ENCODE measurements at places on chromosomes 7 and 10.
A peak's percentile ranks its signal among the peaks of the same experiment; 100 is the strongest.

GRCh38 chr10:68224810-68225209, 7.1 kb downstream of the ATOH7 start:
- peak; percentile 30 for DNase-seq

GRCh38 chr10:78116361-78116760, 82.7 kb downstream of the RPS24 start:
- DNase-seq = no peak

DNA sequence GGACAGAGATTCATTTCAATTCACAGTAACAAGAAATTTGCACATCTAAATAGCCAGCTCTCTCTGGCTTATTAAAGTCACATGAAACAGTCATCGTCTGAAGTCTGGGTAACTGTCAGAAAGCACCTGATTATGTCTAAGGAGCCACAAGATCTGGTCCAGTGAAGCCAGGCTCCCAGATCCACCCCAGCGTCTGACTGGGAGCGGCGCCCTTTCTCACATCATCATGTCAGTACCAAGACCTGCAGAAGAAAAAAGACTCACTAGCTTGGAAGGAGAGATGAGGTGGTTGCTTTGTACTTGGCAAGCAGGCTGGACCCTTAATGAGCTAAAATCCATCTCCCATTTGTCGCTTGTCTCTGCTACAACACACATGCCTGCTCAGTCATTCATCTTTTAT, 58.4 kb downstream of the VOPP1 start:
- no peak for DNase-seq

DNA sequence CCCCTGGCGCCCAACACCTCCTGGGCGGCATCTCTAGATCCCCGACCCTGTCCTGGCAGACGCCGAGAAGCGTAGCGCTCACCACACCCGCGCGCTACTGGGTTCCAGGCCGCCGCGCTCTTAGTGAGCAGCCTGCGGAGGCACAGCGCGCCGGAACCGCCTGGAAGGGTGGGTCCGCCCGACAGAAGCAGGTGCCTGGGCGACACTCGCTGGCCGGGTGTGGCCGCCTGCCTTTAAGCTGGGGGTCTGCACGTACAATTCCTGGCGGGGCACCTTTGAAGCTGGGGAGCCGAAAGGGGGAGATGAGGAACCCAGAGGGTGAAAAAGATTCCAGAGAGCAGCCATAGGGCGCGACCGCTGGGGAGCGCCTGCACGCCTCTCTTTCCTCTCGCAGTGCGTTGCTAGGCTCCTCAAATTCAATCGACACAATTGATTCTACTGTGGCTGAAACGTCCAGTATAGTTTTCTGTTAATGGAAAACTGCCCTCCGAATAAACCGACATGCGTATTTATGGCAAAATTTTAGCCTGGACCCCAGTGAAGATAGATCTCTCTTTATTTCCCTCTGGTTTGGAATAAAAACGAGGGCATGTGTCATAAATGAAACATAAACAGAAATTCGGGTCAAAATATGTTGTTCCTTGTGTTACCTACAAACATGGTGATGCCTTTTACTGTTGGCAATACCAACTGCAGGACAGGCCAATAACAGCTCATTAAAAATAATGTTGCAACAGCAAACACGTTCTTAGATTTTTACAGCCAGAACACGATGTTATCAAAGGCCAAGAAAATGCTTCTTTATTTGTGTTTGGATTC, 4.6 kb downstream of the HMX3 start:
- DNase-seq = no peak

DNA sequence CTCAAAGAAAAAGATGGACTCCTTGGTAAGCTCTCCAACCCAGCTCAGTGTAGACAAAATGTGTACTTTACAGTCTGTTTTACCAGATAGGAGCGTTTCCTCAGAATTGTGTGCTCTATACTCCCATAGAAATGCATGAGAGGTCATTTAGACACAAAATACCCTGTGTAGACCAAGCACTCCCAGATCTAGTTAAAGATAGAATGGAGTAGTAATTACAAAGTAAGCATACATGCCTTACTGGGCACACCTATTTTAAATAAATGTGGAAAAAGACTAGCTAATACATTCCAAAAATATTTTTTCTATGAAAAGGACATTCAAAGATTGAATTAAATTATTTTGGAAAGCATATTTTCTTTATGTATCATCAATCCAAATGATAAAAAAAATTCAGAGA, 271.9 kb upstream of the DGKB start:
- DNase-seq = no peak

GRCh38 chr10:121155742-121156474, 304.7 kb downstream of the WDR11 start:
- DNase-seq = no peak

DNA sequence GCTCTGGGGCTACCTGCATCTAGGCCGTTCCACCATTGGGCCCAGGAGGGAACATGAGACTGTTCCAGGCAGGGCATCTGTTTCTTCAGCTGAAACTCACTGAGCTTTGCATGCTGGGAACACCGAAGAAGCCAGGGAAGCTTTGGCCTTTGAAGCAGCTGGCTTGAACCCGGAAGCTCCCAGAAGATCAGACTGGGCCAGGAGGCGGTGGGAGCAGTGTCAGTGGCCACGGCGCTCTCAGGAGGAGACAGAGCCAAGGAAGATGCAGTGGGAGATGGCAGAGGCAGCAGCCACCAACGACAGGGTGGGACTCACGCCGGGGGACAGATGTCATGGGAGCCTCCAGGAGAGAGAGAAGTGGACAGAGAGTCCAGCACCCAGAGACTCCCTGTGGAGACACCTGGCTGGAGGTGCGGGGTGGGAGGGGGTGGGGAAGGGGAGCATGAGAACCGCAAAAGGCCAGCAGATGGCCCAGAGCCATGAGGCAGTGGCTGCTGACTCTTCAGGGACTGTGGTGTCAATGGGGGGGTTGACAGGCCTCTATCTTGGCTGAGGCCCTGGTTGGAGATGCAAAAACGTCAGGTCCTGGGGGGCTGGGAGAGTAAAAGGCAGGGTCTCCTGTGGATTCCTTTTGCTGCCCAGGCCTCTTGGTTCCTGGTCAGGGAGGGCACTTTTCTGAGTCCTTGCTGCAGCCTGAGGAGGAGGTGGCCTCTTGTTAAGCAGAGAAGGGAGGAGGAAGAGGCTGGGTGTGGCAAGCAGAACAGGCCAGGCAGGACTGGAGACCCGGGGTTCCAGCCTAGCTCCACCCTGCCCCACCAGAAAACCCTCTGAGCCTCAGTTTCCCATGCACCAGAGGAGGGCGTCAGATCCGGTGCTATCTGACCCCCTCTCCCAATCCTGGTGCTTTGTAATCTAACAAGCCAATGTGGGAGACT, 6.3 kb upstream of the AQP1 start:
- DNase-seq = no peak

DNA sequence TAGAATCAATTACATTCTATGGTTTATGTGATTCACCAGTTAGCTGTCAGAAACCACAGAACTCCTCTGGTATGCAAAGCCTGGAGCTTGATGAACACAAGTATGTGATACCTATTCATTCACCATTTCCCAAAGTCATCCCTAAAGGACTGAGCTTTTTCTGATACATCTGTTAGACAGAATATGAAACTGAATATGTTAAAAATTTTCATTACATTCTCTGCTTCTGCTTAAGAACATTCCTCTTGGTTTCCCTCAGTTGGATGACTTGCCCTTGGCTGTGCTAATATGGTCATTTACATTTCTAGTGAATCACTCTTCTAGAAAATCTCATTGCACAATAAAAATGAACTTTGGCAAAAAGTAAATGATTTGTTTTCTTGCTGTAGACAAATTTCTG, 10.8 kb upstream of the PON1 start:
- peak; percentile 28 for DNase-seq

DNA sequence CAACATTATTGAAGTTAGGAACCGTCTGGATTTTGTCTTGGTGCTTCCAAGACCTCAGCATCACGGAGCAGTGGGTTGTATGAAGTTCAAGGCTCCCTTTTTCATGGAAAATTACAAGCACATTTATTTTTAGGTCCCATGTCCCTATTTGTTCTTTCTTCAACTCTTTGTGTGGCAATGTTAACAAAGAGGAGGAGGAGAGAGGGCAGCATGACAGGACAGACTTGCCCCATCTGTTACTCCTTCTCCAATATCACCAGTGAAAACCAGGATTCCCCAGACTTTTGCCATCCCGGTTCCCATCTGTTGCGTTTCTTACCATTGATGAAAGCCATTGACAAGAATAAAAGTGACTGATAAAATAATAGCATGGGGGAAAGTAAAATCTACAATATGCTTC, 28.6 kb downstream of the EEPD1 start:
- no peak for DNase-seq

DNA sequence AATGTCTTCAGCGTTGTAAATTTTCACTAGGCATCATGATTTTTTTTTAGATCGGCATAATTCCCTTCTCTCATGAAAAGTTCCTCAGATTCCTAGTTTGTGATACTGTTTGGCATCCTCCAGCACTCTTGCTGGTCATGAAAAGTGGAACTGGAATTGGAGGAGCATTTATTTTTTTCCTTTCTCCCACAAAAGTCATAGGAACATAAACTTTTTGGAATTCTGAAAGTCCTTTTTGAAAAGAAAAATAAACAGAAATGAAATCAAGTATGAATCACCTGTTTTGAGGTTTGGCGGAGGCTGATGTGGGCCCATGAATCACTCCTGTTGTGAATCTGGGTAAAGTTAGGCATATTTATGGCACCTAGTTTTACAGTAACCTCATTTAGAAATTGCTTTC, 17.7 kb downstream of the CACNB2 start:
- DNase-seq = no peak

- DNase-seq = no peak
Measured at GRCh38 chr10:123318516-123318915, 164.3 kb downstream of the BUB3 start.

DNA sequence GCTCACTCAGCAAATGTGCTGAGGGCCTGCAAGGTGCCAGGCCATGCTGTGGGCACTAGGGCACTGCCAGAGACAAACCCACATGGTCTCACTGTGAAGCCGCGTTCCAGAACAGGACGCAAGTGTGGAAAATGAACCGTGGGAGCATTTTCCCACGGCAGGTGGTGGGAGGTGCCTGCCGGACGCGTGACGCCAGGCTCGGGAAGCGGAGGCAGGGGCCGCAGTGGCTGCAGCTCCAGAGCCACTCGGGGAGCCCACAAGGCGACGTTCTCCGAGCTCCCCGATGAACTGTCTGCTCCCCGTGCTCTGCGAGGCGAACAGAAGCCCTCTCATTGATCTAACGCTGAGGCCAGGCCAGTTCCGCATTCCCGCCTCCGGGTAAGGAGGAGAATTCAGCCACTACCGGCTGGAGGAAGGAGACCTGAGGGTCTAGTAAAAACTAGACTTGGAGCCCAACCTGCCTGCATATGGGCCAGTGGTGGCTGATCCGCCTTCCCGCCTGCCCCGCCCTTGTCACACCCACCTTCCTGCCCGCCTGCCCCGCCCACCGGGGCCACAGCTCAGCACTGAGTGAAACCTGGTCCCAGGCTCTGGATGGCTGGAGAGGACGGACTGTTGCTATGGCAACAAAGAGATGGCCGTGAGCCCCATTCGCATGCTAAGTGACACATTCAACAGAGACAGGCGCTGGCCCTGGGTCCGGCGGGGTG, 13.1 kb downstream of the ADGRA1 start:
- DNase-seq = no peak

- DNase-seq = no peak
Measured at GRCh38 chr10:48494073-48494472, 110.8 kb downstream of the ARHGAP22 start.

DNA sequence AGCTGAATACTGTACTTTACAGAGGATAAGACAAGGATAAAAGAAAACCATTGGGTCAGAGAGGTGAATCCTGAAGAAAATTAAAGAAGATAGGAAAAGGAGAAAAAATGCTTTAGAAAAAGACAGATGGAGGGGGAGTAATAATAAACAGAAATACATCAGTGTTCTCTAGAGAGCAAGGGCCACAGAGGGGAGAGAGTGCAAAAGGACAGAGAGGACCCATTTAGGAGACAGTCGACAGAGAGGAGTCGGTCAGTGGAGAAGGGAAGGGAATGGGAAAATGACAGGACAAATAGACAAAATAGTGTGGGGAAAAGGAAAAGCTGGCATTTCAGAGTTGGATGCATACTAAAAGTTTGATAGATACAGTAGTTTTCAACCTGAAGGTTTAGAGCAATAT, 287.0 kb downstream of the DOCK4 start:
- no peak for DNase-seq

- DNase-seq = no peak
Measured at GRCh38 chr10:48469516-48470020, 135.3 kb downstream of the ARHGAP22 start.

DNA sequence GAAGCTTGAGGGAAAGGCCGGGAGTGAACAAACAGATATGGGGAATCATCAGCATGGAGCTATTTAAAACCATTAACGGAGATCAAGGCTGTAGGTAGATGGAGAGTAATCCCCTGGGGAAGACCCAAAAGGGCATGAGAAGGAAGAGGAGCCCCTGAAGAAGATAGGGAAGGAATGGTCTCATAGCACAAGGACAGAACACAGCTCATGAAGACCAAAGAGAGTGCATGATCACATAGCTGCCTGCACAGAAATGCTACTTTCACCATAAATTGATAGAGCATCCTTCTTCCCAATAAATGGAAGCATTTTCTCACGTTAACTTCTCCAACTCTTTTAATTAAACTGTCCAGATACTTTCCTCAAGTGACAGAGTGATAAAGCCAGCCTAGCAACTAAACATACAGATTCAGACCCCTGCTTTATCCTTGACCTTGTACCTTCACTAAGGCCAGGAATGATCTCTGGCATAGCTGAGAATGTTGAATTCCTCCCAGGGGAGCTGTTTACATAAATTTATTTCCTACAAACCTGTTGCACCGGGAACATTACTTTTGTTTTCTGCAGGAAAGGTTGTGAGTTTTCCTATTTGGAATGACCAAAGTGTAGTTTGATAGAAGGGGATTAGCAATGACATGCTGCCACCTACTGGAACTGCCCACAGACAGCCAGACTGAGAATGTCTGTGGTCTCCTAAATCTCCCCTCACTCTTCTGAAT, 110.8 kb upstream of the LRGUK start:
- no peak for DNase-seq

- no peak for DNase-seq
Measured at GRCh38 chr10:126072622-126073021, 176.3 kb downstream of the FANK1 start.

DNA sequence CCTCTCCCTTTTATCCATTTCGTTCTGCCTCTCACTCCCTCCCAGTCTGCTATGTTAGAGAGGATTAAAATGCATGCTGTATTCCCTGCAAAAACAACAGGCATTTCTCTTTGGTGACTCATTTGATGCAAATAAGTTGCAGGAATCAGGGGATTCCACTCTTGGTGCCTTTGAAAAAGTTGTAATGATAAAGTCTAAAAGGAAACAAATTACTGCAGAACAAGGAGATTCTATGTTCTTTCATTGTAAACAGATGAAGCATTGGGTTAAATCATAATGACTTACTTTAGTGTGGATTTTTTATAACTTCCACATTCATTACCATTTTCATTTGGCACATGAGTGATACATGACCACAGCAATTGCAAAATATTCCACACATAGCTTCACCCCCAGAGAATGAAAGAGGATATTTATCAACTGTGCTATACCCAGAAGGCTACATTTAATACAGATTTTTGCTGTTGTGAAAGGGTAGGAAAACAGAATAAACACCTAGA, 33.4 kb upstream of the ABLIM1 start:
- DNase-seq = peak; percentile 65

GRCh38 chr7:51309361-51310130, 7.1 kb downstream of the COBL start:
- no peak for DNase-seq

GRCh38 chr7:141072548-141073172, 1.2 kb upstream of the TMEM178B start:
- peak; percentile 69 for DNase-seq

GRCh38 chr7:118005026-118005425, 131.8 kb upstream of the CTTNBP2 start:
- DNase-seq = no peak

- DNase-seq = no peak
Measured at GRCh38 chr7:48454750-48455192, 283.5 kb downstream of the ABCA13 start.

Data from HFFc6 (cell line).